ENCODE measurements at places on chromosomes 7 and 10.
A peak's percentile ranks its signal among the peaks of the same experiment; 100 is the strongest.

DNA sequence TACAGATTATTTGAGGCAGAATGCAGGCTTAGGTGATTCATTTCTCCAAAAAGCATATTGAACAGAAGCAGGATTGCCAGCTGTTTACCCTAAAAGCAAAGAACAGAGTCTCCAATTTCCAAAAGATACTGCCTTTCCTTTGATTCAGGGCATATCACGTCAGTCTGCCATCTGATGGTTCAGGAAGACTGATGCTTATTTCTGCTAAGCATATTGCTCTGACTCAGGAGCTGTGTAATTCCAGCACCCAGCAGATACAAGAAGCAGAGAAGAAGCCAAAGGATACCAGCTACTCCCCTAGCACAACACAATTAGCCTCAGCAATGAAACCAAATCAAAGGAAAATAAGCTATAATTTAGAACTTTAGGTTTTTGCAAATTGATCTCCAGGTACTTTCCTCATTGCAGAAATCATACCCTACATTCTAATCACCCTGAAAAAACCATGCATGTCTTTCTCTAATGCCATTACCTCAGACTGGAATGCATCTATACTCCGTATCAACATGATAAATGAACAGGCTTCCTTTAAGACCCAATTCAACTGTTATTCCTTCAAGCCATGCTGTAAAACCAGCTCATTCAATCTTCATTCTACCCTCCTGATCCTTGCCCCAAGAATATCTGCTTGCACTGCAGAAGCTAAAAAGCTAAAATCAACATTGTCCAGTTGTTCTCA is 55.1 kb downstream of the ABI1 start:
- no peak for DNase-seq

DNA sequence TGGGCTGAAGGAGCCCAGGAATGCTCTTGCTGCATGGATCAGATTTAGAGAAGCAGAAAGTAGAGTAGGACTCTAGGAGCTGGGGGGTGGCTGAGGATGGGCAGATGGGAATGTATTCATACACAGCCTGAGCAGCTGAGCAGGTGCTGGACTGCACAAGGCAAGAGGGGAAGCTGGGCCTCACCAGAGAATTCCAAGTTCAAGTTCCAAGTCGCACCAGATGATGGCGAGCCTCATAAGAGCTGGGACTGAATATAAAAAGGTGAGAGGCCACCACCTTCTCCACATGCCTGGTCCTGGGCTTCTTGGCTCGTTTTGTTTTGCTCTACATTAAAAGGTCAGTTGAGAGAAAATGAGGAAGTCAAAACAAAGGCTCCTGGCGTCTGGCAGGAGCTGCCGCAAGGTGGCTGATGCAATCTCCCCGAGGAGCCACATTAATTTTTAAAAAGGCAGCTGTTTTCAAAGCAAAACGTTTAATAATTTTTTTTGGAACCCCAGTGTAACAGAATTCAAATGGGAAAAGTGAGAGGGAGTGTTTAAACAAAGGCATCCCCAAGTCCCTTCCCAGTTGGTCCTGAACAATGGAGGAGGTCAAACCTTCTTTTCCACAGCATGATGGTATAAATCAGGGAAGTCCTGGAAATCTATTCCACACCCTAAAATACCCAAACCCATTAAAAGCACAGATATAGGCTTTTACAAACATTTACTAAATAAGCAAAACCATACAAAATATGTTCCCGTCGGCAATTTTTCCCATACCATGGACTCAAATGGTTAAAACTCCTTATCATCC is 9.5 kb downstream of the CYREN start:
- no peak for DNase-seq

DNA sequence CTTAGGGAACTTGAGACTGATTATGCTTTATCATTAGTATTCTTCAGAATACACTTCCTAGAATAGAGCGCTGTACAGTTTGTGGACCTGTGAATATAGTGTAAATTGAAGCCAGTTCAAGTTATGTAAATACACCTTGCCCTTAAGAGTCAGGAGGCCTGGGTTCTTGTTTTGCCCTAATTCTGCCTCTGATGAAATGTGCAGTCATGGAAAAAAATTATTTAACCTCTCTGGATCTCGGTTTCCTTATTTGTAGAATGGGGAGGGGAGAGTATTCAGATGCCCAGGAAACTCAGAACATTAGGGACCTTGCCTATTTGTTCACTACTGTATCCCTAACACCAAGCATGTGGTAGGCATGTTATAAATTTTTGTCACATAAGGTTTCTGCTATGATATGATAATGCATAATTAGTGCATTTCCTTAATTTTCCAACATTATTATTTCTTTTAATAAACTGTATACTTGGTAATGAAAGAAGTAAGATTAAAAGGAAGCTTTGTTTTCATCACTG is 1.3 kb downstream of the EXOC6 start:
- DNase-seq, result no peak

- no peak for DNase-seq
Measured at GRCh38 chr7:150377196-150377595, 1.9 kb upstream of the ZNF775 start.

DNA sequence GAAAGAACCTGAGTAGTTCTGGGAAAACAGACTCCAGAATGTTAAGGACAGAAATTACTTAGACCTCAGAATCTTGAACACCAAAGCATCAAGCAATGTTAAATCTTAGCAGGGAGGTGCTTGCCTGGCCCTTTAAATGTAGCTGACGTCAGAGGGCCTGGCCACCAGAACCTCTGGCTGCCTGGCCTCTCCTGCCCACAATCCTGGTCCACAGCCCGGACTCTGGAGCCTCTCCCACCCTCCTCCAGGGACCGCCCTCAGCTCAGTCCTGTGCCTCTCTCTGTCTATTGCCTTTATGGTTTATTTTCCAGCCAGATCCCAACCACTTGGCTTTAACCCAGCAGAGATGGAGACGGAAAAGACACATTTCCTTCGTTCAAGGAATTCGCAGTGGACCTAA is 42.2 kb upstream of the EGR2 start:
- DNase-seq, result no peak

DNA sequence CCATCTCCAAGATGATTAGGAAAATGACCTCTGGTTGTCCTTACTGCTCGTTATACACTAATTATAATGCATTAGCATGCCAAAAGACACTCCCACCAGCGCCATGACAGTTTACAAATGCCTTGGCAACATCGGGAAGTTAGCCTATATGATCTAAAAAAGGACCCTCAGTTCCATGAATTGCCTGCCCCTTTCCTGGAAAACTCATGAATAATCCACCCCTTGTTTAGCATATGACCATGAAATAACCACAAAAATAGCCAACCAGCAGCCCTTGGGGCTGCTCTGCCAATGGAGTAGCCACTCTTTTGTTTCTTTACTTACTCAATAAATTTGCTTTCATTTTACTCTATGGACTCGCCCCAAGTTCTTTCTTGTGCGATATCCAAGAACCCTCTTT is 41.6 kb upstream of the KCNMA1 start:
- DNase-seq, result no peak

DNA sequence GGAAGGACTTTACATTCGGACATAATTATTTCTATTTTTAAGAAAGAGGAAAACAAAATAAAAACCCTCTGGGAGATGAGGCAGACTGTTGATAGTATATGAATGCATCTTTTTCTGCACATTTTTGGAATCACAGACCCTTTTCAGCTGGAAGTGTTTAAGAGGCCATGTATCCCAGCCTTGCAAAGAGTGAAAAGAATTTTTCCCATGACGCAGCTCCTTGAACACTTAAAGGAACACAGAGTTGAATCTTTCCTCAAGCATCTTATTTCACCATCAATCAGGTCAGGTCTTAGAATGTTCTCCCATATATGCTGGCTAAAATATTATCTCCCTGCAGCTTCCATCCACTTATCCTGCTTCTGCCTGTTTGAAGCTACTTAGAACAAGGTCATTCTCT is 45.9 kb upstream of the PAPSS2 start:
- no peak for DNase-seq

- DNase-seq, result no peak
Measured at GRCh38 chr10:70723771-70724170, 51.5 kb downstream of the ADAMTS14 start.

DNA sequence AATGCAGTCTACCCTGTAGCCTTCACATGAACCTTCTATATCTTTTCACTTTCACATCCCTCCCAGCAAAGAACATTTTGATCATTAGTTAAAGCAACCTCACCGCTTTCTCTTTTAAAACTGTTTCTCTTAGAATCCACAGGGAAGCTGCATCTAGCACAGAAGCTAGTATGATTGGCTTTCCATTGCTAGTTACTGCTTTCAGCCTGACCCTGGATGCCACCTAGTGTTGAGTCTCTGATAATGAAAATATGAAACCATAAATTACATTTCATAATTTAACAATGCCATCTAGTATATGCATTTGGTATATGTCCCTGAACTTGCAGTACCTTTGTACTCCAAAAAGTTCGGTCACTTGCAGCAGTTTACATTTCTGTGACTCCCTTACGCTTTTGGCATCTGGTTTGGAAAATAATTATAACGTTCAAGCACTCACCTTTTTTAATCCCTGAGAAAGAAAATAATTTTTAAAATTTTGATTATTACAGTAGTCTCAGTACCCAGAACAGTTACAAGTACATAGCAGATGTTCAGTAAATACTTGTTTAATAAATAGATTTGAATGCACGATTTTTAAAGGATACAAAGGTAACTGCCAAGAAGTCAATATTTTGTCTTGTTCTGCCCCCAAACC is 22.7 kb downstream of the CISD1 start:
- DNase-seq, result peak; percentile 14

- DNase-seq, result no peak
Measured at GRCh38 chr7:127396184-127396583, 3.7 kb upstream of the ZNF800 start.

DNA sequence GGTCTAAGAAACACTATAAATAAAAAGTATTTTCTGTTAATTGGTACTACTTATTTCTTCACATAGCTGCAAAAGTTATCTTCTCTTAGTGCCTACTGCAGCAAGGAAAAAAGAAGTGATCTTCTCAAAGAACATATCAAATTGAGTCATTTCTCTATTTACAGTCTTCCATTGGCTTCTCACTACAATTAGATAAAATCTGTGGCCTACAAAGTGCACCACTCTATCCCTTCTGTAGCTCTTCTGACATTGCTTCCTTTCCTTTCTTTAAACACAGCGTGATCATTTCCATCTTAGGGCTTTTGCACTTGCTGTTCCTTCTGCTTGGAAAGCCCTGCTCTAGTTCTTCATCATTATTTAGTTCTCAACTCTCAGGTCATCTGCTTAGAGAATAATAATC is 44.7 kb downstream of the MXI1 start:
- DNase-seq, result no peak

GRCh38 chr7:84009782-84010181 is 184.8 kb downstream of the SEMA3A start:
- DNase-seq, result no peak

DNA sequence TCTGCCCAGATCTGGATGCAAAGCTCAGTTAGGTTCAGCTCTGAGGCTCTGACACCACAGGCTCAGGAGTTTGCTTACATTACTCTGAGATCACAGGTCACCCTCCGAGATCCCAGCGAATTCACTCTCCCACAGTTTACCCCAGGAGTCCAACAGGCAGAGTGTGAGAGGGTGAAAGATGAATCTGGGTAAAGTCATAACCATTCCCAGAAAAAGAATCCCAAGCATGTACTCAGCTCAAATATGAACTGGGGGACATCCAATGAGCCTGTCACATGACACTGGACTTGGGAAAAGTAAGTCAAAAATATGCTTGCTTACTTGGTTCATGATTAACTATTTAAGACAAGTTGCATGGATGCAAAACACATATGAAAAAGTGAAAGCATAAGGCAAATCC is 110.3 kb upstream of the ARID5B start:
- DNase-seq, result no peak

DNA sequence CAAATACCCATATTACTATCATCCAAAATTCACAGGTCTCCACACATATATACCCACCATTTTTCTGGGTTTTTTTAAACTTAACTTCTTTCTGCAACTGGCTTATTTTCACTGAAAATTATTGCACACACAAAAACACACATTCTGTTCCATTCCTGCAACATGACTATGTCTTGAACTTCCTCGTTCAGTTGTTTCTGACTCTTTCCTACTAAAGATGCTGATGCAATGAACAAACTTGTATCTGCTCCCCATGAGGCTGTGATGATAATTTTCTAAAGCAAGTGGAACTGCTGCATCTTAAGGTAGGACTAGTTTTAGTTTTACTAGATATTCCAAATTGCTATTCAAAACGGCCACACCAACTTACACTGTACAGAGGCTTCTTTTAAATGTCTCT is 77.7 kb downstream of the OSBPL3 start:
- no peak for DNase-seq

GRCh38 chr10:96082748-96083147 is 39.4 kb downstream of the CCNJ start:
- DNase-seq, result no peak

DNA sequence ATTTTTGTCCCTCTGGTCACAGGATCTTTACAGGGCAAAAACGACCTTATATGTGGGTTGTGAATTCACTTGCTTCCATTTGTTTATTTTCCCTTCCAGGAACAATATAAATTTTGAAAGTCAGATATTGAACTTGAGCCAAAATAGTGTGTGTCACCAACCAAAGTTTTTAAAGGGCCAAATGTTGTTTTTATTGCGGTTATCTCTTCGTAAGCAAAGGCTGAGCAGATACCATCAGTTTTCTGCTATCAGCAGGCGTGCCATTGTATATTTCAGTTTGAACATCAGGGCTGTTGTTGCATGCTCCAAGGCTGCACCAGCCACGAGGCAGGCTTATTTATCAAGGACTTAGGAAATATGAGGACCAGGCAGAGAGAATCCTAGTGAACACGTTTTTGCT is 160.3 kb downstream of the PAXIP1 start:
- DNase-seq, result no peak

DNA sequence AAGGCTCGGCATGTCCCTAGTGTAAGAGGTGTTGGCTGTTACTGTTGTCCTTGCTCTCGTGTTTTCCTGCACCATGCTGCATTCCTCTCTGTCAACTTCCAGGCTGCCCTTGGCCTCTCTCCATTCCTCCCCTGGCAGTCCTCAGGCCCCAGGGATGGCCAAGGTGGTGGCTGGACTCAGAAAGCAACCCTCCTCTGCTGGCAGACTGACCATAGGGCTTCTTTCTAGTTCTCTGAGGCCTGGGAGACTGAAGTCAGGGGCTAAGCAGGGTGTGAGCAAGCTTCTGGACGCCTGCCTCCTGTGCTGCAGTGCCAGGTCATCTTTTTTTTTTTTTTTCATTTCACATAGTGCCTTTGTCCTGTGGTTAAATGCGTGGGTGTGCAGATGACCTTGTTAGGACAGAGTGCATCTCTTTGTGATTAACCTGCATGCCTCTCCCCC is 72.0 kb downstream of the GOLGA7B start:
- DNase-seq, result no peak

DNA sequence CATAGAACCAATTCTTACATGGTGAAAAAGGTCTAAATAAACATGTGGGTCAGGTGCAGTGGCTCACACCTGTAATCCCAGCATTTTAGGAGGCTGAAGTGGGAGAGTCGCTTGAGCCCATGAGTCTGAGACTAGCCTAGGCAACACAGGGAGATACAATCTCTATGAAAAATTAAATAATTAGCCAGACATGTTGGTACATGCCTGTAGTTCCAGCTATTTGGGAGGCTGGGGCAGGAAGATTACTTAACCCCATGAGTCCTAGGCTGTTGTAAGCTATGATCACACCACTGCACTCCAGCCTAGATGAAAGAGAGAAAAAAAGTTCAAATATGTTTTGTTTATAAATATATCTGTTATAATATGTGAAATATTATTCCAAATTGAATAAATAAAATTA is 643.6 kb downstream of the IPMK start:
- no peak for DNase-seq

All from T-helper 1 cell (primary cell).